ENCODE measurements at places on chromosomes 3 and 15.

GRCh38 chr3:13854492-13854891 lies 25.4 kb downstream of the WNT7A start:
- DNase-seq, result no peak

GRCh38 chr3:144175644-144176425 lies 204.2 kb downstream of the DIPK2A start:
- no peak for DNase-seq

- DNase-seq, result no peak
Measured at GRCh38 chr15:78916088-78916487, 28.8 kb downstream of the CTSH start.

DNA sequence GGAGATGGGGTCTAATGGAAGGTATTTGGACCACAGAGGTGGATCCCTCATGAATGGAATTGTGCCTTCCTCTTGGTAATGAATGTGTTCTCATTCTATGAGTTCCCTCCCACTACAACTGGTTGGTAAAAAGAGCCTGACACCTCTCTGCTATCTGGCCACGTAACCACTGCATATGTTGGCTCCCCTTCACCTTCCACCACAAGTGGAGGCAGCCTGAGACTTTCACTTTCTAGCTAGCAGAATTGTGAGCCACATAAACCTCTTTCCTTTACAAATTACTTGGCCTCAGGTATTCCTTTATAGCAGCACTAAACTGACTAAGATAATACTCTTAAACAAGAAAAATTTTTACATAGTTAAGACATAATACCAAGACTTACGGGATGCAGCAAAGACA lies 155.3 kb downstream of the NR1I2 start:
- peak; percentile 10 for DNase-seq

DNA sequence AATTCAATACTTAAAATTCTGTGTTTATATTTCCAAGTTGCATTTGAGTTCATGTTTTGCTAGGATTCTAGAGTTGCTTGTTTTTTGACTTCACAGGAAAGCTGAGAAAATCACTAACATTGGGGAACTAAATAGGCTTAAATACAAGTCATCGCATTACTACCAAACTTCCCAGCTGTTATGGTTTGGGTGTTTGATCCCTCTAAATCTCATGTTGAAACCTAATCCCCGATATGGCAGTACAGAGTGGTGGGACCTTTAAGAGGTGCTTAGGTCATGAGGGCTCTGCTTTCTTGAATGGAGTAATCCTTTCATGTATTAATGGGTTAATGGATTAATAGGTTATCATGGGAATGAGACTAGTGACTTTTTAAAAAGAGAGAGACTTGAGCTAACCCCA lies 77.2 kb upstream of the ARPP21 start:
- DNase-seq, result no peak
